ENCODE measurements at places on chromosomes 1 and 21. TPM values are rescaled to one million over a fixed set of nuclear protein-coding genes. Genes with fewer than 3 reads are reported as not detected.

DNA sequence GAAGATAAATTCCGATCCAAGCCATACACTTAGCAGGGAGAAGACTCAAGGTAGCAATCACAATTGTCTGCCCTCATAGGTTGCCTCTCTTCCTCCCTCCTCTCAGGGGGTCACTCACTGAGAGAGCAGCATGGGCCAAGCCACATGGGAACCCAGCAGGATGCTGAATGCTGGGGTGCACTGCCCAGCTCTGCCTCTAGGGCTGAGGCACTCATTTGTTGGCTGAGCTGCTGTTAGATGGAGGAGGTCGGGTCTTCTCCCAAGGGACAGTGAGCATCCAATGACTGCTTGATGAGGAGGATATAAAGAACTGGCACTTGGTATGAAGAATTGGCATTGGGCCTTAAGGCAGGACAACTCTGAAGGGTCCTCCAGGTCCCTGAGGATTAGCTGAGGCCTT lies 418.8 kb downstream of the SIPA1L2 start:
- H3K4me1 ChIP-seq, result no peaks in the 10 kb centered on the region
- H3K4me3 ChIP-seq, result no peak overlapping the region
- H3K27me3 ChIP-seq, result no peaks in the 10 kb centered on the region

DNA sequence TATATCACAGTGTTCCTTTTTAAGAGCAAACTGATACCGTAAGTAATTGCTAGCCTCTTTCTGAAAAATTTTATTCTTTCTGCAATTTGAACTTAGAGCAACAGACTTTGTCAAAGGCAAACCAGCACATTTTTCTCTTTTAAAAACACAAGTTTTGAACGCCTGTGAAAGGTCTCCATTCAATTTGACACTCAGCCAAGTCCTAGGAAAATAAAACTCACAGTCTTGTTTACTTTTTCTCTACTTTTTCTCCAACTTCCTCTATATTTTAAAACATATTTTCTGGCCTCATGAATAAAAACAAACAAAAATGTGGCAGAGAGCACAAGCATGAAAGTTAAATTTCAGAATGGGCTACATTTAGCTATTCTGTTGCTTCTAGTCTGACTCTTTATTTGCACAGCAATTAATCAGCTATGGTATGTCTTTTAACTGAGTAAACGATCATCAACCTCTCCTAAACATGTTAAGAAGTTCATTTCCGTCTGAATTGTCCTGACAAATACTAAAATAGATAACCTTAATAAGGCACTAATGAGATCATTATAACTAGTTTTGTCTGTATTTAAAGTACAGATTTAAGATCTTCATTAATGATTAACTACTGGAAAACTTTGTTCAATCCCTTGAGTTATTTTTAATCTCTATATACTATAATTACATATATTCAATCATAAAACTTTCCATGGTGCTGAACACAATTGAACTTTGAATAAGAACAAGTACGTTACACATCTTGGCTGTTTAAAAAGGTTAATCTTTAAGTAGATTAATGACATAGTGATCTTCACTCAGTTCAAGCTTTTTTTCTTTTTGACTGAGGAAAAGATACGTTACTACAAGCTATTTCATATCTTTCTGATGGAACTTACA lies 550.6 kb downstream of the PTBP2 start:
- H3K4me3 ChIP-seq, result no peak overlapping the region
- no peaks in the 10 kb centered on the region for H3K36me3 ChIP-seq
- no peak overlapping the region for H3K27ac ChIP-seq
- no peaks in the 10 kb centered on the region for H3K27me3 ChIP-seq

Gene PRKAA2
- 7.1 TPM for total RNA-seq

GRCh38 chr1:12202190-12202497 lies 27.7 kb upstream of the VPS13D start:
- H3K4me1 ChIP-seq, result no peaks in the 10 kb centered on the region
- H3K27me3 ChIP-seq, result no peaks in the 10 kb centered on the region
- DNase-seq, result no peak
- H3K36me3 ChIP-seq, result peaks cover 3% of the 10 kb centered on the region

DNA sequence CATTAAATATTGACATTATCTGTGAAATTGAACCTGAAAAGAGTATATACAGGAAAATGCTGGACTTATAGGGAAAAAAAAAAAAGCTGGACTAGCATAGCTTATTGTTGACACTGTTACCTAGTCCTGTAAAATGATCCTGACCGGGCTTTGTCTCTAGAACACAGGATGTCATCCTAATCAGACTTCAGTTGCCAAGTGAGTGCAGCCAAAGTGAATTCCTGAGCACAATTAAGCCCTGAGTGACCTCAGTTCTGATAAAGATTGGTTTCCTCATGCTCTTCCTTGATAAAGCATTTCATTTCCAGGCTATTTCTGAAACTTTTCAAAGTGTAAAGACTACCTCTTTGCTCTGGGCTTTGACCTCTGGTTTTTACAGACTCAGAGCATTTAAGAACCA lies 19.8 kb downstream of the SELP start:
- no peak overlapping the region for H3K4me3 ChIP-seq
- no peak for DNase-seq
- no peak overlapping the region for H3K27ac ChIP-seq
- H3K36me3 ChIP-seq, result no peaks in the 10 kb centered on the region
- H3K27me3 ChIP-seq, result peaks cover 1% of the 10 kb centered on the region

Gene LCE2B
- total RNA-seq, result not detected

- DNase-seq, result peak; percentile 51
- H3K4me1 ChIP-seq, result peaks cover 7% of the 10 kb centered on the region
- H3K4me3 ChIP-seq, result no peak overlapping the region
- H3K27ac ChIP-seq, result no peak overlapping the region
Observed at GRCh38 chr1:221725735-221726672, 15.9 kb downstream of the DUSP10 start.

Gene RNF207
- total RNA-seq, result 9.2 TPM

Gene CLIC6
- 1.8 TPM for total RNA-seq

- H3K4me3 ChIP-seq, result peak overlapping the region; percentile 74
- H3K4me1 ChIP-seq, result no peaks in the 10 kb centered on the region
- H3K27ac ChIP-seq, result peak overlapping the region; percentile 99
- DNase-seq, result no peak
- H3K27me3 ChIP-seq, result no peaks in the 10 kb centered on the region
Observed at GRCh38 chr1:222644636-222644980, 26.7 kb downstream of the MIA3 start.

DNA sequence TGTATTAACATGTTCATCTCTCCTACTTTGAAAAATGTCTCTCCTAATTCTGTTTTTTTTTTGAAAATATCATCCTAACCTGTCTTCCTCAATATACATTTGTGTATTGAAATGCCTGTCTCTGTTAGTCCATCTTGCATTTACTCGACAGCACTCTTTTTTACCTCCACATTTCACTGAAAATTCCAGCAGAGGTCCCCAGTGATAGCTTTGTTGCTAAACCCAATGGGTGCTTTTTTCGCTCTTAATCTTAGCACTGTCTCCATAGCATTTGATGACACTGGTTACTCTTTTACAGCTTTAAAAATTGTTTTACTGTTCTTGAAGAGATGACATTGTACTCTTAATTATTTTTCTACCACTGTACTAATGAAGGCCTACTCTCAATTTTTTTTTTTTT lies 10.8 kb downstream of the OSBPL9 start:
- H3K4me3 ChIP-seq, result no peak overlapping the region
- no peaks in the 10 kb centered on the region for H3K27me3 ChIP-seq

DNA sequence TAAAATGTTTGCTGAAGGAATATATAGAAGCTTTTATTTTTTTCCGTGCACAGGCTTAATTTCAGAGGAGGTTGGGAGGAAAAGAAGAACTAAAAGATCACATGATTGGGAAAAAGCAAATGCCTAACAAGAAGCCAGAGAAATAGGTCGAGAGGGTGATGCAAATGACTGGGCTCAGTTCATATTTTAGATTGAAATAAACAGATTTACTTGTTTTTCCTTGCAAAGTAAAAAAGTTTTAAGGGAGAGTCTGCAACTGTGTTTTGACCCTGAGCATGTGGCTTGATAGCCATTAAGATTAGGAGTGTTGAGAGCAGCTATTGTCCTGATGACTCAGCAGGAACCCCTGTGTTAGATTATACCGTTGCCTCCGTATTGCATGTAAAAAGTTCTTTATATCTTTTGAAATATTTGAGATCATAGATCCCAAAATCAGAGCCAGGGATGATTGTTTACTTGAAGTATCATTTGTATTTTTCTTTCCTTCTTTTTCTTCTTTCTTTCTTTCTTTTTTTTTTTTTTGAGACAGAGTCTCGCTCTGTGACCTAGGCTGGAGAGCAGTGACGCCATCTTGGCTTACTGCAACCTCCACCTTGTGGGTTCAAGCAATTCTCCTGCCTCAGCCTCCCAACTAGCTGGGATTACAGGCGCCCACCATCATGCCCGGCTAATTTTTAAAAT lies 20.2 kb downstream of the CLIC4 start:
- H3K27me3 ChIP-seq, result no peaks in the 10 kb centered on the region
- peaks cover 6% of the 10 kb centered on the region for H3K4me1 ChIP-seq
- peak; percentile 73 for DNase-seq
- no peak overlapping the region for H3K4me3 ChIP-seq

- DNase-seq, result no peak
- H3K36me3 ChIP-seq, result no peaks in the 10 kb centered on the region
- H3K27me3 ChIP-seq, result no peaks in the 10 kb centered on the region
Observed at GRCh38 chr1:150210706-150211105, 25.2 kb downstream of the ANP32E start.

DNA sequence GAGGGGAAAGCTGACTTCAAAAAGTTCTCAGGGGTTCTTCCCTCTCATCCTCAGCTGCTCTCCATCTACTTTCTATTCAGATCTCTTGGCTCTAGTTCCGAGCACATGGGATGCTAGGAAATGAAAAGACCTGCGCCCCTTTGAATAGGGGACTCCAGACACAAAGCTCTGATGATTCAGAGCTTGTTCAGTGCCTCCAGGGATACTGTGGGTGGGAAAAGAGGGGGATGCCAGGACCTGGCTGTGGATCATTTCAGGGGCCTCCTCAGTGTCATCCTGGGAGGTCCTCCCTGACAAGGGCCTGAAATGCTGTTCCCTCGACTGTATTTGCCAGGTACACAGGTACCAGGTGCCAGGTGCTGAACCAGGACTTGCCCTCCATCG lies 943 bp upstream of the KIAA0040 start:
- peaks cover 3% of the 10 kb centered on the region for H3K4me1 ChIP-seq
- H3K4me3 ChIP-seq, result no peak overlapping the region
- H3K27me3 ChIP-seq, result peaks cover 6% of the 10 kb centered on the region
- H3K36me3 ChIP-seq, result no peaks in the 10 kb centered on the region
- H3K27ac ChIP-seq, result no peak overlapping the region

Gene KCND3
- 2.3 TPM for total RNA-seq

Gene CFAP107
- under 0.01 TPM for total RNA-seq

DNA sequence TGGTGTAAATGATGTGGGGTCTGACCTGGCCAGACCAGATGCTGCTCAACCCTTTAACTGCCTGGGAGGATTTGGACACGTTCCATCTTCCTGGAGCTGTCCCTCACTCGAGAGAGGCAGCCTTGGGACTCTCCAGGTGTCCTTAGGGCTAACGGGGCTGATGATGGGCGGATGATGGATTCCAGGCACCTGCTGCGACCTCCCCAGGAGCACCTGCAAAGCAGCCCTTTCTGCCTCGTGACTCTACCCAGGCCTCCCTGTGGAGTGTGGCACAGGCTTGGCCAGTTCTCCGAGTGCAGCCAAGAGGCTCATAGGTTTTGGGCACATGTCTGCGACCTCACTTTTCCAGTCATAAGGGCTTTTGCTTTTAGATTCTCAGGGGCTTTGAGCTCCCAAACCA lies 12.3 kb upstream of the TRIM17 start:
- no peaks in the 10 kb centered on the region for H3K36me3 ChIP-seq
- DNase-seq, result no peak
- H3K27me3 ChIP-seq, result peaks cover 7% of the 10 kb centered on the region

DNA sequence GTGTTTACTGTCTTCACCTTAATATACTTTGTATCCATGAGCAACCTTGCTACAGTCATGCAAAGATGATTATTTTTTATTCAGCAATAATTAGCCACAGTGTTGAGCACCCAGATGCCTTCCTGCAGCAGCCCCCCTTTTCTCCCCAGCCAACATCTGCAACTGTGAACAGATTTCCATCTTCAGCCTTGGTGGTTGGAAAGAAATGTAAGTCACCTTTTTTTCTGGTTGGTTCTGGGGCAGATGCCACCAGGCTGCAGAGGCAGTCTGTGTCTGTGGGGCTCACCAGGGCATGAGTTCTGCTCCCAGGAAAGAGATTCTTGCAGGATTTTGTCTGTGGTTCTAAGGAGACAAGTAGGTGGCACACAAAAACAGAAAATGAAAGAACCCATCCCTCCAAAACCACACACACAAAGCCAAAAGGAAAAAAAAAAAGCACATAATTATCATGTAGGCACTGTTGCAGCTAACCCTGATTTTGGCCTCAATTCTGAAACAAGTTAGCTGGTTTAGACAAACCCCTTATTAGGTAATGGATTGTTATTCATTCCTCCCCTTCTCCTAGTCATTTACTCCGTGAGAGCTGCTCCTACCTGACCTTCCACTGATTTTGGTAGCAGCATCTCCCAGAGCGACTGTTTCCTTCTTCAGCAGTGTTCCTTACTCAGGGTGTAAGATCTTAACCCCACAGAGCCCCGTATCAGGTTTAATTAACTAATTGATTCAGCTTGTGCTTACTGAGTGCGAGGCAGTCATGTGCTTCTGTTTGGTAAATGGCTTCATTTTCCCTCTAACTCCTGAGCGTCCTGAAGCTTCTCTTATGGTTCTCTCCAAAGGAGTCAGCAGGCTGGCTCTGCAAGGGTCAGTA lies 36.5 kb downstream of the GALNT2 start:
- H3K27me3 ChIP-seq, result no peaks in the 10 kb centered on the region
- H3K4me1 ChIP-seq, result peaks cover 36% of the 10 kb centered on the region
- H3K4me3 ChIP-seq, result no peak overlapping the region

- no peak for DNase-seq
- no peaks in the 10 kb centered on the region for H3K27me3 ChIP-seq
- no peak overlapping the region for H3K27ac ChIP-seq
- H3K4me3 ChIP-seq, result no peak overlapping the region
Observed at GRCh38 chr1:3588395-3588794, 22.9 kb downstream of the MEGF6 start.

Gene FCRL6
- total RNA-seq, result not detected

Gene NBPF20
- total RNA-seq, result 2.8 TPM

Gene ANGPTL3
- not detected for total RNA-seq

DNA sequence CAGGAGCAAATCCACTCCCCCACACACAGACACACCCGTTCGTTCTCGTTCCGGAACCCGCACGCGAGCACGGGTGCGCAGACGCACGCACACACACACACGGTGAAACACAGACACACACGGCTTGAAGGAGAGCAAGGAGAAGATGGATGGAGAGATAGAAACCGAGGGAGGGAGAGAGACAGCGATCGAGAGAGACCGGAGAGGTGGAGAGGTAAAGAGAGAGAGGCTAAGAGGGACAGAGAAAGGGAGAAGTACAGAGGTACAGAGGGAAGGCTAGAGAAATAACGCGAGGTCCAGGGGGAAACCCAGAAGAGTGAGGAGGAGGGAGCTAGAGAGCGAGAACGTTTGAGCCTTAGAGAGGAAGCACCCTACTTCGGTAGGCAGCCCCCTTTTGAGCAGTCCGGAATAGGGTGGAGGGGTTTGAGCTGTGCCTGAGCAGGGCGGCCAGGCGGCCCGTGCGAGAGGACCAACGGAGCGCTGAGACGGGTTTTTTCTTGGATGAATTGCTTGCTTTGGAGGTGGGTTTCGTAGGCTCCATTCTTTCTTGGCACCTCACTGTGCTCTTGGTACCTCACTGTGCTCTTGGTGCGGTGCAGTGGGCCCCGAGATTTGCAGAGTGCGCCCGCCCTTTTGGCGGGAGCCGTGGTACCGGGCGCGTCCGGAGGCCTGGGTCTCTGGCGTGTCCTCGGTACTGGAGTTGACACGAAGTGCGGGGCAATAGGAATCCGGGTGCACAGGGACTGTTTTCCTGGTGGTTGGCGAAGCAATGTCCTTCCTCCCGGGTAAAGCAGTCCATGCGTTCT lies 88.4 kb upstream of the RHOU start:
- H3K27ac ChIP-seq, result no peak overlapping the region
- peak; percentile 19 for DNase-seq
- peak overlapping the region; percentile 42 for H3K4me3 ChIP-seq

Gene HTR1D
- total RNA-seq, result not detected
